Anterior cingulate cortex (tissue), 58 donors: ENCODE measurements at places on chromosomes 7 and 10.

DNA sequence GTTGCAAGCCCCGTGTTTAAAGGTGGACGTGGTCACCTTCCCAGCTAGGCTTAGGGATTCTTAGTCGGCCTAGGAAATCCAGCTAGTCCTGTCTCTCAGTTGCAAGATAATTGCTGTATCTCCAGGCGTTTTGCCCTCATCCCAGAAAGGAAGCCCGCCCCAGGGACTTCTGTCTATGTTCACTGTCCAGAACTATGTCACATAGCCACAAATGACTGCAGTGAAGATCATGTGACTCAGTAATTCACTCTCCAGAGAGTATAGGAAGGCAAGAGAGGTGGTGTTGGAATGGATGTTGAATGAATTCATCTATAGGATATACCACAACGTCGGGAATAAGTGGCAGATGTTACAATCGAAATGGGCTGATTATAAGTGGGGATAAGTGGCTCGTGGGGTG, 349 bp upstream of the ERVW-1 start:
- DNase-seq = no peak

- peak; percentile 55 for DNase-seq
Measured at GRCh38 chr7:2616387-2617324, 15.1 kb upstream of the TTYH3 start.

DNA sequence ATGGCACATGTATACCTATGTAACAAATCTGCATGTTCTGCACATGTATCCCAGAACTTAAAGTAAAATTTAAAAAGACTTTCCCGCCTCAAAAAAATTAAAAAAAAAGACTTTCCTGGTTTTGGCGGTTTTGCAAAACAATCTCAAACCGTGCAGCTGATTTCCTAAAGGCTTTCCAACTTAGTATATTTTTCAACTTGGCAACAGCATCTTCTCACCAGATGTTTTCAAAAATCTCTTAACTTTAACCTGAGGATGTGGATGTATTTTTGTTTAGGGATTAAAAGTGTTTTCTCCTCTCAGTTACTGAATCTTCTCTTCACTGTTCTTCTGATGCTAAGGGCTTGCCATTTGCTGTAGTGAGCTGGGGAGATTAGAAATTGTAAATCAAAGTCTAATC, 96.5 kb upstream of the PLPP4 start:
- no peak for DNase-seq

DNA sequence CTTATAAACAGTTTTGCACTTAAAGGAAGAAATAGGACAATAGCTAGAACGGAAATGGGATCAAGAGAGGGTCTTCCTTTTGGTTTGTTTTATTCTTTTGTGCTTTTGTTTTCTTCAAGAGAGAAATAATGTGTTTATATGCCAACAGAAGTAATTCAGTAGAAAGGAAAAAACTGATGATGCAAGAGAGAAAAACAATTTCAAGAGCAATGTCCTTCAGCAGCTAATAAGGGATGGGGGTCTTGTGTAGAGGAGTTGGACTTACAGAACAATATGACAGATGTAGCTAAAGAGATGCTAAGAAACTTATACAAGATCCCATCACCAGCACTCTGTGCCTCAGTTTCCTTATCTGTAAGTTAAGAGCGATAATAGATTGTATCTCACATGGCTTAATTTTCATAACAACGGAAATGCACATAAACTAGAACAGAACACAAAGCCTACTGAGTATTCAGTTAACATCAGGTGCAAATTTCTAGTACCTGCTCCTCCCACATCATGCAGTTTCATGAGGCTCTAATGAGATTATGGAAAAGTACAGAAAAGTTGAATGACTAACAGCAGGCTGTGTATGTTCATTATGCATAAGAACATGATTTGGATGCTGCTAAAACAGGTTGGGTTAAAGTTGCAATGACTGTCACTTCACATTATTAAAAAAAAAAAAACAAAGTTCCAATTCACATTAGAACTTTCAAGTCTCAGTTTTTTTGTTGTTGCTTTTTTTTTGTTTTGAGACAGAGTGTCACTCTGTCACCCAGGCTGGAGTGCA, 17.2 kb downstream of the HERPUD2 start:
- DNase-seq = no peak

DNA sequence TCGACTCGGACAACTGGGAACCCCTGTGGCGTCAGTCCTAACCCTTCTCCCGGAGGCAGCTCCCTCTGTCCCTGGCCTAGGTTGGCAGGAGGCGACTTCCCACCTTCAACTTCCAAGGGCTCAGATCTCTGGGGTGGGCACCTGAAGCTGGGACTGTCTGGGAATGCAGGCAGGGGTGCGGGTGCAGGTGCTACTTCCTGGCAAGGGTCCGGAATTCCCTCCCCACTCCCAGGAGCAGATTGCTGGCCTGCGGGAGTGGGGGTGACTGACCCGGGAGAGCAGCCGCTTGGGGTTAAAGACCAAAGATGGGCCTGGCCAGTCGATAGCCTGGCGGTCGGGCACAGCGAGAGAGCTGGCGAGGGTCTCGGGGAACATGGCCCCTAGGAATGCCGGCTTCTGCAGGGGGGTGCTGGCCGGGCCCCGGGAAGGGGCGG, 387 bp downstream of the EPHA1 start:
- no peak for DNase-seq

GRCh38 chr7:11486271-11486670, 345.7 kb downstream of the THSD7A start:
- DNase-seq = no peak

- no peak for DNase-seq
Measured at GRCh38 chr10:124878457-124878739, 63.5 kb upstream of the ZRANB1 start.

DNA sequence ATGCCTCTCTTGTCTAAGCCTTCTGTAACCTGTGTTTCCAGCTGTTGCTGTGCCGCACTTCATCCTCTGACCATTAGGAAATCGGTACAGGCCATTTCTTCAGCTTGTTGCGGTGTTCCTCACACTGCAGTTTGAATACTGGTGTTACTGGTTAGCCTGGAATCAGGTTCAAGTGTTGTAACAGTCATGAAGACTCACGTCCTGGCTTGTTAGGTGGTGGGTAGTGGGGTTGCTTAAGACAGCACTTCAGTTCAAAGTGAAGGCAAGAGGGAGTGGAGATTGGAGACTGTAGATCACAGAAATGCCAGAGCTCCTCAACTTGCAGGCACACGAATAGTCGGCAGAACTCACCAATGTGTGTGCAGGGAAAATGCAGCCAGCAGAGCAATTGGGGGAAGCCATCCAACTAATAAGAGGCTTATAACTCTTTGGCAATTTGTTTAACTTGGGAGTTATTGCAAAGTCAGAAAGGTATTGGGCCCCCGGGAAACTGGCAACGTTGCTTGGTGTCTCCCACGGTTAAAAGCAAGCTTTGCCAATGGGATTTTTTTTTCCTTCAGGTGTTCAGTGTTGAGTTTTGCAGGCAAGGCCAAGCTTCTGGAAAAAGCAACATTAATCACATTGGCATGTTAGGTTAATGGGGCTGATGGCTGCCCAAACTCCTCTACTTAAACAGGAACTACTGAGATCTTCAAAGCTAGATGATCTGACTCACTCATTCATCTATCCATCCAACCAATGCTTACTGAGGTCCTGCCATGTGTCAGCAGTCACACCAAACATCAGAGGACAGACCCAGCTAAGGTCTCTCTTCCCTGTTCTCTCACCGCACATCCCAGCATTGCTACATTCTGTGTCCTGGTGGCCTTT, 380.9 kb downstream of the GATA3 start:
- DNase-seq = no peak

GRCh38 chr10:125091891-125092290, 68.5 kb downstream of the CTBP2 start:
- DNase-seq = no peak

DNA sequence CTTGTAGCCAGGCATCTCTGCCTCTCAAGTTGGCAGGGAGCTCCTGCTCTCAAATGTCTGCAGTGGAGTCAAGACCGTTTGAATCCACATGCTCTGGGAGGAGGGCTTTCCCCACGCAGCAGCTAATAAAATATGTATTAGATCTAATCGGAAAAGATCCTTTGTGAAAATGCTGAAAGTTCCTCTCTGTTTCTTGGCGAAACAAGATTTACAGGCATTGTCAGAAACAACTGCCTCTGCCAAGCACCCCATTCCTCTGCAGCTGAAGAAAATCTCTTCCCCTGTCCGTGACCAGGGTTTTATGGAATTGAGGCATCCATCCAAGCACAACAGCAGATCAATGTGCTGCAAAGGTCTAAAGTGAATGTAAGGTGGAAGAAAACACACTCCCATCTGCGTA, 165.8 kb downstream of the TCERG1L start:
- no peak for DNase-seq

- no peak for DNase-seq
Measured at GRCh38 chr10:35576730-35577129, 28.4 kb upstream of the GJD4 start.

GRCh38 chr7:119270045-119270464, 1002.9 kb upstream of the KCND2 start:
- peak; percentile 27 for DNase-seq

DNA sequence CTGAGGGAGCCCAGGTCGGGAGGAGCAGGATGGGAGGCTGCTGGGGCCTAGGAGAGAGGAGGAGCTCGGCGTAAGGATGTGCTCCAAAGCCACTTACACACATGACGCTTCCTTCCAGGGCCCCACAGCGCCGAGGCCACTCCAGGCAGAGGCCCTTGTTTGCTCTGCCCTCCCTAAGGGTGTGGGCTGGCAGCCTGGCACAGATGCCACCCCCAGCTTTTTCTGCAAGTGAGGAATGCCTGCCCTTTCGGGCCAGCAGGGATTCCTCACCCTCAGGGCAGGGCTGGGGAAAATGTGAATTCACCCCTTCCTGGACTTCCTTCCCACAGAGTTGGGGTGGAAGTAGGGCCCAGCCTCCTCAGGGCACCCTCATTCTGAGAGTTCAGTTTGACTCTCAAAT, 5.6 kb upstream of the AQP1 start:
- no peak for DNase-seq

DNA sequence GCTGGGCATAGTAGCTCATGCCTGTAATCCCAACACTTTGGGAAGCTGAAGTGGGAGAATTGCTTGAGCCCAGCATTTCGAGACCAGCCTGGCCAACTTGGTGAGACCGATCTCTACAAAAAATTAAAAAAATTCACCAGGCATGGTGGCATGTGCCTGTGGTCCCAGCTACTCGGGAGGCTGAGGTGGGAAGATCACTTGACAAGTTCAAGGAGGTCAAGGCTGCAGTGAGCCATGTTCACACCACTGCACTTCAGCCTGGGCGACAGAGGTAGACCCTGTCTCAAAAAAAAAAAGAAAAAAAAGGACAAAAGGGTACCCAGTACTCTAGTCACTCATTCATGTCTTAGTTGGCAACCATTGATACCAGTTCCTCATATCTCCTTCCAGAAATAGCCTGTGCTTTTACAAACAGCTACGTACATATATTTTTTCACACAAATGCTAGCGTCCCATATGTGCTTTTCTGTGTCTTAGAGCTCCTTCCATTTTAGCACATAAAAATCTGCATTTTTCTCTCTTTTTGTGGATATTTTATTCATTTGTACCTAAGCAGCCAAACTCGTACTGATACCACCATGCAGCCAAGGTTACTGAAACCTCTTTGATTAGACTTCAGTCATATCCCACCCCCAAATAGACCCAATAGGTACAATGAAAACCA, 5.5 kb downstream of the ABCC2 start:
- no peak for DNase-seq

GRCh38 chr10:61643316-61643751, 19.4 kb upstream of the CABCOCO1 start:
- DNase-seq = no peak

GRCh38 chr7:75989500-75990388, 4.7 kb downstream of the TMEM120A start:
- DNase-seq = no peak

GRCh38 chr7:1948887-1949680, 279.0 kb downstream of the ELFN1 start:
- no peak for DNase-seq

- DNase-seq = no peak
Measured at GRCh38 chr7:47253650-47254080, 328.2 kb downstream of the TNS3 start.

DNA sequence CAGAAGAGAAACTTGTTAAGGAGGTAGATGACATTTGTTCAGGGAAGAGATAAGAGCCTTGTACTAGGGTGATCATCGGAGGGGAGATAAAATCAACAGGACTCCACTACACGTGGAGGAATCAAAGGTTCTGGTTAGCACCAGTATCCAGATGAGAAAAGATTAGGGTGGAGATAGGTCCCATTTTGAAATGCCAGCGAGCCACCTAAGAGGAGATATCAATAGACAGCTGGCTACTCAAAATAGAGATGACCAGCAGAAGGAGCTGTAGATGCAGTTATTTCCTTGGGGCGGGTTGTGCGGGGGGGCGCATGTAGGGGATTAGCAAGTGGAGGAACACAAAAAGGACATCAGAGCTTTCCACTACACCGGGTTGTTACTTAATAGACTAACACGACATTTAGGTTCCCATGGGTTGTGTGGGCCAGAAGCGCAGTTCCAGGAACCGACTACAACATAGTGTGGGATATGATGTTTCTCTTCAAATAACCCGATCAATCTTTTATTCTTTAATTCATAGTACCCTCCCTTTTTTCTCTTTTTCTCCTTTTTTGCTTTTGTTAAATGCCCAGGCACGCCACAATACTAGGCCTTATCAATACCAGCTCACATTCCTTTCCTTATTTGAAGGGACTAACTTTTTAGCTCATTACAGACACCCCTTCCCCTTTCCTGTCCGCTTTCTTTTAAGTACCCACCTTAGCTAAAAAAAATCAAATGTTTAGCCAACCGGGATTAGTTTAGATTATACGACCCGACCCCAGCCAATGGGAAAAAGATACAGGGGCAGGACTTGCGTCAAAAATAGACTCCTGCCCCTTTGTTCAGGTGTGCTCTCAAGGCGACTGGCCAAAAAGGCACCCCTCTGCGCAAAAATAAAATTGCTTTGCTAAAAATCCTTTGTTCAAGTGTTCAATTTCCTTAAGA, 2.0 kb upstream of the KIF11 start:
- peak; percentile 3 for DNase-seq

- DNase-seq = no peak
Measured at GRCh38 chr10:412109-412508, 276.9 kb downstream of the ZMYND11 start.

- DNase-seq = no peak
Measured at GRCh38 chr7:28182071-28182471, 1.5 kb upstream of the JAZF1 start.

DNA sequence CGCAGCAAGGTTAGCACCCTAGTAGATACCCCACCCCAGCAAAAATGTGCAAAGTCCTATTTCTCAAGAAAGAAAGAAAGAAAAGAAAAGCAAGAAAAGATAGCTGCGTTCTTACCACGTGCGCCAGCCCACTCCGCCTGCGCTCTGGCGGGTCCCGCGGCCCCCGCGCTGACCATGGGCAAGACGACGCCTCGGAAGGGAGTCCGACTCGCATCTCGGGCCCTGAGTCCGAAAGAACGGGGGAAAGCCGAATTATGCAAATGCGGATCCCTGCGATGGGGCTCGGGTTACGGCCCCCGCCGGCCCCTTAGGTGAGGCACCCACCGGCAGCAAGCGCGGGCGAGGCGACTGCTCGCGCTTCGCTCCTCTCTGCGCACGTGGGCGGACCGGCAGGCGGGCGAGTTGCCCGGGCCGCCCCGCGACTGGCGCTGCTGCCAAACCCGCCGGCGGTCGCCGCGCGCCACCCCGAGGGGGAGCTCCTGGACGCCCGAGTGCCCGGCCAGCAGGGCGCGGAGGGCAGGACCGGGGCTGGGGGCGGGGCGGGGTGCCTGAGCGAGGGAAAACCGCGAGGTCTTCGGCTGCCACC, 2.4 kb upstream of the EGR2 start:
- peak; percentile 44 for DNase-seq
